ENCODE measurements at places on chromosomes 4 and X.

DNA sequence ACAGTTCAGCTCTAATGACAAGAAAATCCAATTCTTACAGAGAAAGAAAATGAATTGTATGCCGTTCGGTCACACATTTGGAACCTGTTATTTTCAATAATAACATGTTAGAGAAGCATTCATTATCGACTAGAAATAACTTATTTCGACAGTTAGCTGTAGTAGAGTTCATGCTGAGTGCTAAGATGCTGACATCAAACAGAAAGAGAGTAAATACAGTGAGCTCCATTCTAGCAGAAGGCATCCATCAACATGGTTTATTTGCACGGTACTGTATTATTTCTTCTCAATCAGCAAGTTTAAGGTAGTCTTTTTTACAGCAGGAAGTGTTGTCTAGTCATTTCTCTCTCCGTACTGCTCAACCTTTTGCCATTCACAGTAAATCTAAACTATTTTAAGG is 732.1 kb downstream of the STIM2 start:
- DNase-seq = no peak

- no peak for DNase-seq
Measured at GRCh38 chr4:104772849-104773248, 278.2 kb upstream of the CXXC4 start.

GRCh38 chrX:96770315-96770714 is 85.7 kb downstream of the DIAPH2 start:
- DNase-seq = no peak

- no peak for DNase-seq
Measured at GRCh38 chrX:101677028-101677427, 17.4 kb upstream of the ARMCX2 start.

- no peak for DNase-seq
Measured at GRCh38 chr4:141913928-141914327, 277.5 kb downstream of the IL15 start.

- no peak for DNase-seq
Measured at GRCh38 chr4:10013722-10014121, 7.6 kb downstream of the SLC2A9 start.

DNA sequence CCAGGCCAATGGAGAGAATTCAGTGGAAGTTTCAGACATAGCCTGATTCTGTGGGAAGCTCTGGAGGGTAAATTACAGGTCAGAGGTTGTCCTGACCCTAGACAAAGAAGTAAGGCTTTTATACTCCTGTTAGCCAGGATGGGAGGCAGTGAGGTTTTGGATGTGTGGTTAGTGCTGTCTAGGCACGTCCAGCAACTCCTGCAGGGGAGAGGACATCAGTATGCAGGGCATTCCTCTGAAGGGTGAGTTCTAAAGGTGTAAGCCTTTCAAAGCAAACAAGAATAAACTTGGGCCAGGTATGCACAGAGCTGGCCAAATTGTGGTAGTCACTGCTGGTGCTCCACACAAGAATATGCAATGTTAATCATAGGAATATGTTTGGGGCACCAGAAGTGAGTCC is 562.5 kb downstream of the CCSER1 start:
- DNase-seq = no peak

- no peak for DNase-seq
Measured at GRCh38 chr4:1060621-1061020, 49.2 kb downstream of the FGFRL1 start.

DNA sequence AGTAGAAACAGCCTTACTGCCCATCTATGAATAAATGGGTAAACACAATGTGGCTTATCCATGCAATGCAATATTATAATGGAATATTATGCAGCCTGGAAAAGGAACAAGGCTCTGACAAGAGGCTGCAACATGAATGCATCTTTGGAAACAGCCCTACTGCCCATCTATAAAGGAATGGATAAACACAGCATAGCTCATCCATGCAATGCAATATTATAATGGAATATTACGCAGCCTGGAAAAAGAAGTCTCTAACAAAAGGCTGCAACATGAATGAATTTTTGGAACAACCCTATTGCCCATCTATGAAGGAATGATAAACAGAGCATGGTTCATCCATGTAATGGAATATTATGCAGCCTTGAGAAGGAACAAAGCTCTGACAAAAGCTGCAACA is 161.0 kb downstream of the CRLF2 start:
- no peak for DNase-seq

DNA sequence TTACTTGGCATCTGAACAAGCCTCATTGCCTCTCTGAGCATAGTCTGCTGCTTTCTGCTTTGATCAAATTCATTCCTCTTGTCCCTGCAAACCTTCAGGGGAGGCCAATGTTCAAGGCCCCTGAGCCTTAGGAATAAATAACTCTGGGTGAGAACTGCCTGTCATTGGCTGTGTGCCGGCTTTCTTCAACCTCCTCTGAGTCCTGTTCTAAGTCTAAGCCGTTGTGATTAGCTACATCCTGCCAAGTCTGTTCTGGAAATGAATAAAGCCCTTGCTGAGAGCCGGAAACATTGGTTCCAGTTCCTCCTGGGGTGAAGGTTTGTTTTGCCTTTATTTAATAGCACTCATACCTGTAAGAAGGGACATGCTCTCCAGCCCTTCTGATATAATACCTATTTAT is 13.8 kb downstream of the RNF4 start:
- no peak for DNase-seq

DNA sequence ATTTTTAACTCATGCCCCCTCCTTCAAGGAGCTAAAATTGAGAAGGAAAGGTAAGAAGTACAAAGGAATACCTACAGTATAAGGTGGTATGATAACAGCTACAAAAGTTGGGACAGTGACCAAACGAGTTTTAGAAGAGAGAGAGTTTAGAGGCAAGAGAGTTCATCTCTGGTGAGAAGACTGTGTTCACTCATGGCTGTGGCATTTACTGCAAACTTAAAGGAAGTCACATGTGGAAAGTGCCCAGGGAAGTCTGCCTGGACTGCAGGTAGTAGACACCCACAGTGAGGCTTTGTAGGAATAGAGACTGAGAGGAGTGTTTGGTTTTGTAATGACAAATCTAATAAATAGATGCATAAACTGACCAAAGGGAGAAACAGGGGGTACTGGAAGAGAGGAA is 493.5 kb downstream of the IL15 start:
- no peak for DNase-seq

- no peak for DNase-seq
Measured at GRCh38 chrX:16454926-16455325, 195.0 kb upstream of the S100G start.

GRCh38 chrX:153299855-153300254 is 21.7 kb downstream of the PNMA6F start:
- no peak for DNase-seq

DNA sequence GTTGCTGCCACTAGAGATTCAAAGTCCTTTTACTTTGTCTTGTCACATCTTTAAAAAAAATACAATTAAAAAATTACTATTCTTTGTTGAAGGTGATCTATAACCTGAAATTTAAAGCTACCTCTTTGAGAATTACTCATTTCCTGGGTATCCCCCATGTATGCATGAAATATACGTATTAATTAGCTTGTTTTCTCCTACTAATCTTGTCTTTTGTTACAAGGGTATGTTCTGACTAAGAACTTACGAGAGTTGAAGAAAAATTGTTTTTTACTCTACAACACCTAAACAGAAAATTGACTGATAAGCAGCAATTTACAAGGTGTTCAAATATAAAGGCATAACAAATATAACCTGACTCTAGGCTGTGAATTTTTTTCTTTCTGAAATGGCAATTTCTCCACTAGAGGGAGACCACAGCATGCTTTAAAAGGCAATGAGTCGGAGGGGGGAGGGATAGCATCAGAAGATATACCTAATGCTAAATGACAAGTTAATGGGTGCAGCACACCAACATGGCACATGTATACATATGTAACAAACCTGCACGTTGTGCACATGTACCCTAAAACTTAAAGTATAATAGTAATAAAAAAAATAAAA is 249.6 kb downstream of the OPHN1 start:
- DNase-seq = no peak

- DNase-seq = no peak
Measured at GRCh38 chr4:150431221-150431620, 150.7 kb upstream of the MAB21L2 start.

GRCh38 chr4:36712013-36712412 is 430.6 kb downstream of the DTHD1 start:
- DNase-seq = no peak

DNA sequence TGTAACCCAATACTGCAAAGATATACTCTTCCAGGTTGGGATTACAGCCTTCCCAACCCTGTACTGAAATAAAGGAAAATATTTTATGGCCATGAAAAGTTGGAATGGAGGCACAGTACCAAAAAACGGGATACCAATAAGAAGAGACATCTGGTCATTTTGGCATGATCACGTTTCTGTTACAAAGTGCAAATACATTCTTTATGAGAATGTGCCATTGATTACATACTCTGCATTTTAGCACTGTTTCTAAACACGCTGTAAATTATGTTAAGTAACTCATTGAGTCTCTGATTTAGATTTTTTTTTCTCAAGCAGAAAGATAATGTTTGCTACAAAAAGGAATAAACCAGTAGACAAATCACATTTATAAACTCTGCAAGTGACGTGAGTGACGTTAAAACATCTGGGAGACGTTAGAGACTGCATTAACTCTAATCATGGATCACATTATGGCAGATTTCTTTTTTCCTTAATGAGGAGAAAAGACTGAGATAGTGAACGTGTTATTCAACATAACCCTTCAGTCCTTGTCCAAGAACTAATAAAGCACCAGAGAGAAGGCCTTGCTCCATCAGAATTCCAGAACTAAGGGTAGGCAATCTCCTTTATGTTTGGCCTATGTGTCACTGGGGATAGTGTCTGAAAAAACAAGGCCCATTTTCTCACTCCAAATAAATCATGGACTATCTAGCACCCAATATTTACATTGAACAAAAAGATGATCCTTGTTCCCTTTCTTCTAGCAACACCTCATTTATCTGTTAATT is 31.0 kb downstream of the UNC5C start:
- no peak for DNase-seq

DNA sequence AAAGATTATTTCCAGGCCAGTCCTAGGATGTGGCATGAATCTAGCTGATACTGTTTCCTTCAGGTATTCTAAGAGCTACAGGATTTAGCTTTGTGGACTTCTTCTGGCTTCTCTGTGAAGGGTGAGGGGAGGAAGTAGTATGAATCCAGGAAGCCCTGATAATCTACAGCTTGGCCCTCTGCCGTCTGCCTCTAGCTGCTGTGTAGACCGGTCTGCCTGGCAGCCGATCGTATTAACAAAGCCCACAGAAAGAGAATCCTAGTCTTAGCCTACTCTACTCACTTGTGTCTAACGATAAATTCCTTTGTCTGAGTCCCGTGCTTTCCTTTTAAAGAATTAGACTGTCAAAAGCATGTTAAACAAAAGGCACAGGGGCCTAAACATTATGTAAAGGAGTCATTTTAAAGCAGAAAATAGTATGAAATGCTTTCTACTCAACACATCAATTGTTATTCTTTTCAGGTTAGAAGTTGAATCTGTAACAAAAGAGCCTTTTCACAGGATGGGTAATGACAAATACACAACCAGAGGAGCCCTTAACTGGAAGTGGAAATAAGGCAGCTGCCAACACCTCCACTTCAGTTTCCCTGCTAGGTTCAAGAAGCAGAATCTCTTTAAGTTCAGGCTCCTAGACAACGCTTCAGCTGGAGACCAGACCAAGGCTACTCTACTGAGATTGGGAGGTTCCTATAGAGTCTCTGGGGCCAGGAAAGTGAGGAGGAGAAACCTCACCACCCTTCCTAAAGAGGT is 48.9 kb upstream of the UCP1 start:
- no peak for DNase-seq

DNA sequence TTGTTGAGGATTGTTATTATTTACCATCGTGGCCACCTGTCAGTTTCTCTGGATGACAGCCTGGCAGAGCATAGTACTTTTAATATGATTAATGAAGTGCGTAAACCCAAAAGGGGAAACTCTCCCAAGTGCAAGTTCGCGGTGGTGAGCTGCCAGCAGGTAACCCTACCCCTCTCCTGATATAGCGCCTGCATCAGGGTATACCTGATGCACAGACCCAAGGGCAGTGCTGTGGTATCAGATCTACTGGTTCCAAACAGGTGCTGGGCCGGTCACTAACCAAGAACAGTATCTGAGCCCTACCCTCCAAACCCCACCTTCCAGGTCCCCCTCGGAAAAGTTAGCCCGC is 1.6 kb downstream of the RNF150 start:
- DNase-seq = no peak

DNA sequence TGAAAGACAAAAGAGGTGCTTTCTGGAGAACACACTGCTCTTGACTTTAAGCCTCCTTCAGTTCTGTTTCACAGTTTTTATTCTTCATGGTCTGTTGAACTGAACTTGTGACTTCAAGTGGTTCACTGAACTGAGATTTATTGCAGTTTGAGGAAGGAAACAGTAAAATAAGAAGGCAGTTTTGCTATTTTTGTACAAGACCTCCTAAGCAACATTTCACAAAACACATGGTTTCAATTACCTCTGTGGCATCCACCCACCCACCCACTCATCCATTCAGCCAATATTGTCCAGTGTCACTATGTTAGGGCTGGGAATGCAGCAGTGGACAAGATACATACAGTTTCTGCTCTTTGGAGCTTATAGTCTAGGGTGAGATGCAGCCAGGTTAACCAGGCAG is 131.3 kb downstream of the IL1RAPL2 start:
- no peak for DNase-seq

DNA sequence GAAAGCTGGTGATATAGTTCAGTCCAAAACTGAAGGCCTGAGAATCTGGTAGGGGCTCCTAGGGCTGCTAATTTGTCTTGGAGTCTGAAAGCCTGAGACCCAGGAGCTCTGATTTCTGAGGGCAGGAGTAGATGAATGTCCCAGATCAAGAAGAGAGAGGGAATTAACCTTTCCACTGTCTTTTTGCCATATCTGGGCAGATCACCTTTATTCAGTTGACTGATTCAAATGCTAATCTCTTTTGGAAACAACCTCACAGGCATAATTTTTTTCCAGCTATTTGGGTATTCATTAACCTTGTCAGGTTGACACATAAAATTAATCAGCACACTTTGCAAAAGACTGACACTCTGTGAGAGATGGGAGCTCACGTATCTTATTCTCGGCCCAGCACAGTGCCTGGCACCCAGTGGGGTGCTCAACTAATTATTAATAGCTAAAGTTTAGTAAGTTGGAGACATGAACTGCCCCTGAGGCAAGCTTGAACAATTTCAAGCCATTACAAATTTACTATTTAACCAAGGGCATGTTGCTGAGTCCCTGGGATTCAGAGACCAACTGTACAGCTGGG is 114.3 kb downstream of the CPEB2 start:
- DNase-seq = no peak

DNA sequence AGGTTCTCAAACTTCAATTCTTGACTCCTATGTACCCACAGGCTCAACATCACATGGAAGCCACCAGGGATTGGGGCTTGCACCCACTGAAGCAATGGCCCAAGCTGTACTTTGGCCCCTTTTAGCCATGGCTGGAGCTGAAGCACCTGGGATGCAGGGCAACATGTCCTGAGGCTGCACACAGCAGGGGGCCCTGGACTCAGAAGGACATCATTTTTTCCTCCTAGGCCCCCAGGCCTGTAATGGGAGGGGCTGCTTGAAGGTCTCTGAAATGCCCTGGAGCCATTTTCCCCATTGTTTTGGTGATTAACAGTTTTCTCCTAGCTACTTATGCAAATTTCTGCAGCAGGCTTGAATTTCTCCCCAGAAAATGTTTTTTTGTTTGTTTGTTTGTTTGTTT is 465.1 kb upstream of the PCDH10 start:
- DNase-seq = no peak

GRCh38 chr4:118348886-118349285 is 3.9 kb downstream of the PRSS12 start:
- DNase-seq = no peak
